ENCODE measurements at places on chromosomes 2 and 18. TPM values are rescaled to one million over a fixed set of nuclear protein-coding genes. Genes with fewer than 3 reads are reported as not detected.

The PAX8 gene
- total RNA-seq: 0.44 TPM

The CERKL gene
- not detected for total RNA-seq

The KRTCAP3 gene
- 0.63 TPM for total RNA-seq

The HOXD13 gene
- not detected for total RNA-seq

The ARL4C gene
- 2.7 TPM for total RNA-seq

The ZNF407 gene
- total RNA-seq: 10.6 TPM

The PARD6G gene
- 2.0 TPM for total RNA-seq

The SFT2D3 gene
- total RNA-seq: 2.9 TPM

GRCh38 chr2:120669121-120669952 is 66.3 kb upstream of the GLI2 start:
- H3K27me3 ChIP-seq: peaks cover 60% of the 10 kb centered on the region
- no peak overlapping the region for H3K27ac ChIP-seq
- H3K4me1 ChIP-seq: peaks cover 8% of the 10 kb centered on the region
- no peak for DNase-seq
- H3K36me3 ChIP-seq: no peaks in the 10 kb centered on the region

DNA sequence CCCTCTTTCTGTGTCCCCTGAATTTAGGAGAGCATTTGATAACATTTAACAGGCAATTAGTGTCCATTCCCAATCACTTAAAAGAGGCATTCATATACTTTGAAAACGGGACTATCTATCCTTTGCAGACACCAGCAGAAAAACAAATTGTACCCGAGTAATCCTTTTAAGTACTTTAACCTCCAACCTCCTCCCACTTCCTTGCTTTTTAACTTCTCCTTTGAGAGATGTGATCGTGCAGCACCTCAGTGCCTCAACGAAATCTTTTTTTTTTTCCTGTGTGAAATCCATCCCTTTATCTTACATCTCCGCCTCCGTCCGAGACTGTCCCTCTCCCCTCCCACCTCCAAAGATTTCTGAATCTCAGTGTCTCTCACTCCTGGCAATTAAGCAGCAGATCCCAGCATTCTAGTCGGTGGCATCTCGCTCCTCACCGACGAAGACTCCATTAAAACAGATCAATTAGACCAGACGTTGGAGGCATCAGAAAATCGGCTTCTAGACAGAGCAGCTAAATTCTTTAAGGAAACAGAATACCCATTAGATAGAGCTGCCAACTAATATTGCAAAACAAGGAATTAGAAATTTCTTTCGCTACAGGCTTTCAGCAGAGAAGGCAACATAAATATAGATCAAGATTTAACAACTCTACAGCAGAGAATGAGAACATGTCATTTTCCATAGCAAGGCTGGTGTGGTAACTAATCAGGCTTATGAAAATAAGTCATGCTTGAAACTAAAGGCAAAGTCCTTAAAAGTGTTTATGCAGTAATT is 1.9 kb upstream of the TMEFF2 start:
- no peaks in the 10 kb centered on the region for H3K36me3 ChIP-seq
- H3K4me3 ChIP-seq: peak overlapping the region; percentile 61
- DNase-seq: no peak
- peaks cover 30% of the 10 kb centered on the region for H3K4me1 ChIP-seq
- peaks cover 100% of the 10 kb centered on the region for H3K27me3 ChIP-seq

DNA sequence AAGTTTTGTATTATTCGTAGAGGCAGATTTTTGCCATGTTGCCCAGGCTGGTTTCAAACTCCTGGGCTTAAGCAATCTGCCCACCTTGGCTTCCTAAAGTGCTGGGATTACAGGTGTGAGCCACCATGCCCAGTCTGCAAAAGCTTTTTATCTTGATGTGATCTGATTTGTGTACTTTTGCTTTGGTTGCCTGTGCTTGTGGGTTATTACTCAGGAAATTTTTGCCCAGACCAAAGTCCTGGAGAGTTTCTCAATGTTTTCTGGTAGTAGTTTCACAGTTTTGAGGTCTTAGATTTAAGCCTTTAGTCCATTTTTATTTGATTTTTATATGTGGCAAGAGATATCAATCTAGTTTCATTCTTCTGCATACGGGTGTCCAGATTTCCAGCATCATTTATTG is 42.4 kb downstream of the SYT4 start:
- no peak overlapping the region for H3K27ac ChIP-seq
- no peaks in the 10 kb centered on the region for H3K27me3 ChIP-seq
- no peaks in the 10 kb centered on the region for H3K36me3 ChIP-seq
- no peak for DNase-seq
- H3K4me3 ChIP-seq: no peak overlapping the region
- H3K4me1 ChIP-seq: no peaks in the 10 kb centered on the region

GRCh38 chr2:221134718-221135117 is 437.4 kb downstream of the EPHA4 start:
- DNase-seq: no peak
- no peaks in the 10 kb centered on the region for H3K27me3 ChIP-seq
- H3K4me1 ChIP-seq: peaks cover 4% of the 10 kb centered on the region
- H3K4me3 ChIP-seq: no peak overlapping the region

DNA sequence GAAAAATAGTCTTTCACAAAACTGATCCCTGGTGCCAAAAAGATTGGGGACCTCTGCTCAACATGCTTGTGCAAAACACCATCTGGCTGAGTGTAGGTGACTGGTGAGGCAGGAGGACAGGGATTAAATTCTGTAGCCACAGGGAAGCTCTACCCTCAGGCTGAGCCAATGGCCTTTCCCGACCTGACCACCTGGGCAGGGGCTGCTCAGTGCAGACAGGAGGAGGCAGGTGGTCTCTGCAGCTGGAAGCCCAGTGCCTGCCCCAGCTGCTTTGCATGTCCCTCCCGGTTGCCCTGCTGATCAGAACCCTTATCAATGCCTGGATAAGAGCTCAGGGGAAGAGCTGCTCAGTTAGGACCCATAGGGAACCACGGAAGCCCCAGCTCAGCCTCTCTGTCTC is 235.3 kb downstream of the ANKRD36 start:
- H3K4me1 ChIP-seq: no peaks in the 10 kb centered on the region
- H3K27me3 ChIP-seq: peaks cover 39% of the 10 kb centered on the region

- no peaks in the 10 kb centered on the region for H3K27me3 ChIP-seq
- no peak for DNase-seq
Observed at GRCh38 chr2:9519250-9519649, 36.4 kb downstream of the ADAM17 start.

GRCh38 chr2:119480718-119481142 is 43.6 kb downstream of the SCTR start:
- no peak for DNase-seq
- peaks cover 13% of the 10 kb centered on the region for H3K27me3 ChIP-seq
- H3K4me3 ChIP-seq: no peak overlapping the region
- no peaks in the 10 kb centered on the region for H3K36me3 ChIP-seq
- peak overlapping the region; percentile 92 for H3K27ac ChIP-seq
- H3K4me1 ChIP-seq: peaks cover 63% of the 10 kb centered on the region

DNA sequence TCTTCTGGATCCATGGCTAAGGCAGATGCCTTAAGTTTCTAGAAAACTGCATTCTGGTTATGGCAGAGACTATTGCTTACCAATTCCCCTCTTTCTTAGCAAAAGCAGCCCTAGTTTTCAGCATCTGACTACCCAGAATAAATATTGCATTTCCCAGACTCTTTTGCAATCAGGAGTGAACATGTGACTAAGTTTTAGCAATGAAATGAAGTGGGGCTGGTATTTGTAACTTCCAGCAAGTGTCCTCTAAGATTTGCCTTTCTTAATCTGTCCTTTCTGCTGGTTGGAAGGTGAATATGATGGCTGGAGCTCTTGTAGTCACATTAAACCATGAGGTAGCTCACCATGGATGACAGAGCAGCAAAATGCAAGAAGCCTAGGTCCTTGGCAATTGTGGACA is 132.9 kb upstream of the PKDCC start:
- peak overlapping the region; percentile 69 for H3K27ac ChIP-seq
- no peak overlapping the region for H3K4me3 ChIP-seq
- H3K4me1 ChIP-seq: peaks cover 15% of the 10 kb centered on the region
- H3K27me3 ChIP-seq: no peaks in the 10 kb centered on the region
- no peaks in the 10 kb centered on the region for H3K36me3 ChIP-seq

GRCh38 chr18:51824746-51825145 is 515.3 kb upstream of the DCC start:
- no peak overlapping the region for H3K4me3 ChIP-seq
